ENCODE measurements at places on chromosomes 7 and 10. TPM values are rescaled to one million over a fixed set of nuclear protein-coding genes. Genes with fewer than 3 reads are reported as not detected.

- DNase-seq = no peak
Observed at GRCh38 chr10:100637785-100638184, 102.0 kb downstream of the HIF1AN start.

GRCh38 chr10:4053940-4054339, 268.9 kb upstream of the KLF6 start:
- DNase-seq = peak; percentile 46

DNA sequence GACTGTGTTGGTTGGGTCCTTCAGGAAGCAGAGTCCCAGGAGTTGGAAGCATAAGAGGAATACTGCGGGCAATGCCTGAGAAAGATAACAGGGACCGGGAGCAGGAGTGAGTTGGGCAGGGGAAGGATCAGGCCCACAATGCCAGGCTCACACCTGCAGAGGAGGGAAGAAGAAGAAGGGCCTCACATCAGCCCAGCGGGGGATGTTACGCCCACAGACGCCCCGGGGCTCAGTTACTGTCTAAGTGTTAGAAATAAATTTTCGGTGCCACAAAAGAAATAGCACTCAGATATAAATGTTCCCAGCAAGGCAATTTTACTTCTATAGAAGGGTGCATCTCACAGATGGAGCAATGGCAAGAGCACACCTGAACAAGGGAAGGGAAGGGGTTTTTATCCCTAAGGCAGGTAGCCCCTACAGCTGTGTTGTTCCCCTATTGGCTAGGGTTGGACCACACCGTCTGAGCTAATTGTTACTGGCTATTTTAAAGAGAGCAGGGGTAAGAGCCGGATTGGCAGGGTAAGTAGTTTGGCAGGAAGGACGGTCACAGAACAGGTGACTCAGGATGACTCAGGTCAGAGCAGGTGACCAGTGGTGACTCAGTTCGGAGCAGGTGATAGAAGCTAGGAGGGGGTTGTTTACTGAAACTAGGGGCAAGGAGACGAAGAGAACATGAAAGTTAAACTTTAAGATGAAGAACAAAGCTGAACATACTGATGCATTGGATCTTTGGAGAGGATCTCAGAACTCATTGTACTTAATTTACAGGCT, at the start of gene NOS3:
NOS3 (plus strand) TSS at position 602 of the 771 bp plus-strand sequence. CDS start 2,787 bp downstream, outside the sequence.
- no peak for DNase-seq

- DNase-seq = no peak
Observed at GRCh38 chr7:78677391-78677790, 776.1 kb downstream of the MAGI2 start.

GRCh38 chr7:50416527-50417182, 33.5 kb downstream of the FIGNL1 start:
- DNase-seq = no peak

DNA sequence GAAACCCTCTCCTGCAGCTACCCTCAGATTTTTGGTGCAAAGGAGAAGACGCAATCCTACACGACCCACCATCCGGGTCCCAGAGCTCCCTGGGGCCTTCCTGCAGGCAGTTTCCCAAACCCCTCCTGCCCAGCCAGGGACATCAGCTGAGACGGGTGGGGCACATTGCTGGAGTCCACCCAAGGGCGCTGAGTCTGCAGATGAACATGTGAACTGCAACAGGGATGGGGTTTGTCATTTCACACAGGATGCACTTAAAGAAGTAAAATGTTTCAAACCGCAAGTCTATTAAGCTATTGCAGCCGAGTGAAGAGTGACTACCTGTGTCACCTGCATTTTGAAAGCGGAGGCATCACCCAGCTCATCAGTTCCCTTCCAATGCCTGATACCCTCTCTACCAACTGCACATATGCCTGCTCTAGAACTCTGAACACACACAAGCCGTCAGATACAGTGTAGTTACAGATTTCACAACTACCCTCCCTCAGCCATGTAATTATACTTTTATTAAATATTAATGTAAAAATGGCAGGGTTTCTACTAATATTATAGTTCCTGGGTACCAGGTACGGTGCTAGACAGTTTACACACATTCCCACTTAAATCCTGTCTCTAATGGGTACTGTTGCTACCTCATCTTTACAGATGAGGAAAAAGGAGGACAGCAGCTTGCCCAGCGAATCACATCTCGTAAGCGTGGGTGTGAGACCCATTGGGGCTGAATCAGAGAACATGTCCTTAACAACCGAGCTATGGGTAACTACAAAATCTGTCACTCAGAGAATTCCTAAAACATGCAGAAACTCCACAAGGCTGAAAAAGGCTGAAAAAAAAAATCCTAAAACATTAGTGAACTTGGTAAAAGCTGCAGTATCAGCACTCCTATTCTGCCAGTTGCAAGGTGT, 71.2 kb downstream of the GRB10 start:
- no peak for DNase-seq

DNA sequence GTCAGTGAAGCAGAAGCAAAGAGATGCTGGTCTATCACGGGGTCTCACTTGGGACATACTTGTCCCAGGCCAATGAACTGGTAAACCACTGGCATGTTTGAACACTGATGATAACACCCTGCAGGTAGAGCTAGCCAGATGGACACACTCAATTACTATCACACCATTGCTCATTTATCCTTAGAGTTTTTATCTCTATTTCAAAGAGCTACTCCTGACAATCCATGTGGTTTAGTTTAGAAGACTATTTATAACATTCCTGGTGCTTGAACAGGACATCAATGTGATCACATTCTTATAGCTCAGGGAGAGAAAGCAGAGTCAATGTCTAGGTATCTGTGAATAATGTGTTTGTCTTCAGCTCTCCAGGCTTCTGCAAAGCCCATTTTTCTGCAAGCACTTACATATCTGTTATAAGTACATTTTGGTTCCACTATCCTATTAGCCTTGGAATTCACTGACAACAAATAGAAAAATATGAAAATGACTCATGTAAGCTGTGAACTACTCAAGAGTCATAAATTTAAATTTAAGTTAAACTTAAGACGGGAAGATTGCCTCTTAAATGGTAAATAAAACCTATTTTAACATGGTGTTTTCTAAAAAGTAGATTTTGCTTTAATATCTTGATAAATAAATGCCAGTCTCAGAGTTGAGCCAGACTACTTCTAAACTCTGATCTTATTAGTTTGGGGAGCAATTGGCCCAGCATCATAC, 106.7 kb upstream of the MBL2 start:
- no peak for DNase-seq

GRCh38 chr7:28908775-28909174, 49.4 kb downstream of the TRIL start:
- DNase-seq = no peak

DNA sequence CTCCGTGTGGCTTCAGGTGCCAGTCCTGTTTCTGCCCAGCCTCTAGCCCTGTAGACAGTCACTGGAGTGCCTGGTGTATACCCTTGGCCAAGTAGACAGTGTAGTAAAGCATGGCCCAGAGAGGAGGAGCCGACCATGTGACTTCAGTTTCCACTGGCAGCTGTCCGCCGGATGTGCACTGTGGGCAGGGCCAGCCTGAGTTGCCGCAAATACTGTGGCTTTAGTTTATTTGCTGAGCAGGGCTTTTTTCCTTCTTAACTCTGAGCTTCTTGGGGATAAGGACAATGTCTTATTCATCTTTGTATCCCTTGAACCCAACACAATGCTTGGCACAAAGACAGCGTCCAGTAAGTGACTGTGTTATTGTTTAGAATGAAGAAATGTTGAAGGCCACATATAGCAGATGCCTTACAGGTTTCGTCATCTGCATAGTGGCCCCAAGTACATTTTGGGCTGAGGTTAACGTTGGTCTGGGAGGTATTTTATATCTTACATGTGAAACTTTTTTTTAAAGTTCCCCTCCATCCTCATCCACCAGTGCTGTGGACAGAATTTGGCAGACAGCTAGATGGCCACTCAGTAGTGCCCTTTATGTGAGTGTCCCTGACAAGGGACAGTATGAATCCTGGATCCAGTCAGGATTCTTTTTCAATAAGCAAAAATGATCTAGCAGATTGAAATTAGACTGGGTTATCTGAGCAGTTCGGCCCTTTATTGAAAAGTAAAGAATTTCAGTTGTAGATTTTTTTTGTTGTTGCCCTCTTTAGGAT, 40.6 kb downstream of the CYP17A1 start:
- DNase-seq = no peak

GRCh38 chr10:12699258-12699700, 302.2 kb downstream of the CCDC3 start:
- DNase-seq = no peak

- DNase-seq = no peak
Observed at GRCh38 chr7:90216080-90216674, 4.6 kb downstream of the STEAP2 start.

ANKRD2 gene
- total RNA-seq = not detected

RUFY2 gene
- 24.8 TPM for total RNA-seq

SLC29A3 gene
- total RNA-seq = 7.6 TPM

GCK gene
- 1.7 TPM for total RNA-seq

RARRES2 gene
- 305 TPM for total RNA-seq

CTAGE4 gene
- total RNA-seq = 6.6 TPM

TRIM74 gene
- total RNA-seq = not detected

ACTL6B gene
- total RNA-seq = 0.49 TPM

RBM20 gene
- 5.2 TPM for total RNA-seq
